Stimulated activated CD8-positive, alpha-beta memory T cell treated with anti-CD3 and anti-CD28 coated beads, Interleukin-7, amount 100 ng/mL, for 1 hour (primary cell): ENCODE measurements at places on chromosomes 6 and 20.

- no peak for DNase-seq
These were observed 56.1 kb upstream of the FOXQ1 start for GRCh38 chr6:1255636-1256365.

GRCh38 chr6:106315765-106316374, 9.7 kb downstream of the ATG5 start:
- DNase-seq, result no peak

DNA sequence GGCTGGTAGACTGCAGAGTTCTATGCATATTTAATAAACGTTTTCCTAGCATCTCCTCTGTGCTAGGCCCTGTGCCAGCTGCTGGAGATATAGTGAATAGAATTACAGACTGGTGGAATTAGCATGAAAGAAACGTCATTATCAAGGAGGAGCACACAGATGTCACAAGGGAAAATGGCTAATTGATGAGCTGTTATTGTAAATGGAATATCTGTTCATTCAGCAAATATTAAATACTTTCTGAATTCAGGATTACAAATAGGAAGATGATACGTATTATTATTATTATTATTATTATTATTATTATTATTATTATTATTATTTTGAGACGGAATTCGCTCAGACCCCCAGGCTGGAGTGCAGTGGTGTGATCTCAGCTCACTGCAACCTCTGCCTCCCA, 1.2 kb downstream of the AAR2 start:
- DNase-seq, result no peak

DNA sequence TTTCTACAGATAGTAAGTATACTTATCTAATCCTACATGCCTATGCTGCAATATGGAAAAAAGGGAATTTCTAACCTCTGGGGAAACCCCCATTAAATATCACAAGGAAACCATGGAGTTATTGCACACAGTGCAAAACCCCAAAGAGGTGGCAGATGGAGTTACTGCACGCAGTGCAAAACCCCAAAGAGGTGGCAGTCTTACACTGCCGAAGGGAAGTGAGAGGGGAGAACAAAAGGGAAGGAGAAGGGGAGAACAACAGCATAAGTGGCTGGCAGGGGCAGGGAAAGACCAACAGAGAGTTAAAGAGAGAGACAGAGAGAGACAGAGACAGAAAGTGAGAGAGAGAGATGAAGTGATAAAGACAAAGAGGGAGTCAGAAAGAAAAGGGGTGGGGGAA, 43.8 kb upstream of the EIF2S2 start:
- DNase-seq, result no peak

DNA sequence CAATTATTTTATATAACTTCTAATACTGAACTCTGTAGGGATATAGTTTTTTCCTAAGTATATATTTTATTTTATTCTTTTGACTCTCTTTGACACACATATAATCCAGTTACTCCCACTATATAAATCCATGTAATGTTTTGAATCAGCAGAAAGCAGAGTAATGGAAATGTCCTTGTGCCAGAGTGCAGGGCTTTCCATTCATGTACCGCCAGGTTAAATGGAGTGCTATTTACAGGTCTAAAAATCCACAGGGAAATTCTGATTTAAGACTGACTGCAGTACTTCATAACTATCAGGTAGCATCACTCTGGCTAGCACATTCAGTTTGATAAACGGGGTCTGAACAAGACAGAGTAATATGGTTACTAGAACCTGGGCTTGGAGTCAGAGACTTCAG, 626.8 kb downstream of the COL12A1 start:
- no peak for DNase-seq
